Cerebellum (tissue), 4 donors: ENCODE measurements at places on chromosomes 3 and 15.

GRCh38 chr3:10351013-10351735 is 30.3 kb upstream of the SEC13 start:
- no peak for DNase-seq

DNA sequence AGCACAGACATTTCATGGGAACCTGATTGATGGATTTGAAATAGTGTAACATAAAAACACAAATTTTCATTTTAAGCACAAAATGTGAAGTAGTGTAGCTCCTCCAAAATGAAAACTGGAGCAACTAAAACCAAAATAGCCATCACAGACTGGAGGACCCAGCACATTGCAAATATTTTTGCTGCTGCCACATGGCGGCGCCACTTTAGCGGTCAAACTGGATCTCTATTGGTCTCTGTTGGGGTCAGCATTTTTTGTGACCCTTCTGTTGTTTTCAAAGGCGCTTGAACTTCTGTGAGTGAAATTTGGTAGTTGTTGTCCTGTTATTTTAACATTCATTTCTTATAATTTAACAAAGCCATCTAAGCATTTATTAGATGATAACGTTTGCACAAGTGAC is 259.9 kb downstream of the IL20RB start:
- no peak for DNase-seq

DNA sequence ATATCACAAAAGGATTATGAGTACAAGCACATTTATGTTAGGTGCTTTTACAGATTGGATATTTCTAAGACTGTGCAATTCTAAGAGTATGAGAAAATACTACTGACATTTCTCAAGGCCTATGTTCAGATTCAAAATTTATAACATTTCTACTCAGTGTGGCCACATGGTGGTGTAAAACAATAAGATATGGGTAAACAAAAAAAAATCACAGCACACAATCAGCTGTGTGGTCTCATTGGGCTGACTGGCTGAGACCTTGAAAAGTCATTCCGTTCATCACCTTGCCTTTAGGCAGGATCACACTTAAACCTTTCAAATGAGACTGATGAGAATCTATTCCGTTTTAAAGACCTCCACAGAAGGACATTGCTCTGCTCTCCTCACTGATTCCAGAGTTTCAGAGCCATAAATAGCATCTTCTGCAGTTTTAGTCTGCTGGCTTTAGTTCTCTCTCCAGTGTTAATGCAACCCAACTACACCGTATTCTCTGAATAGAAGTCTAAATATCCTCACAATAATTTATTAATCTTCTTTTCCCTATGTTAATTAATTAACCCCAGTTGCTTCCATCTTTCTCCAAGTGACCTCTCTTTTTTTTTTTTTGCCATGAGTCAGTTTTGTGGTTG is 158.2 kb downstream of the SPATA16 start:
- DNase-seq, result no peak

GRCh38 chr3:195806211-195806915 is 5.4 kb downstream of the MUC4 start:
- DNase-seq, result no peak

- peak; percentile 50 for DNase-seq
Observed at GRCh38 chr3:48504051-48504946, at the start of gene SHISA5. Gene SHISA5, minus strand, starts transcription at chr3:48504174. Its CDS starts 80 bp downstream, at chr3:48504094.

- no peak for DNase-seq
Observed at GRCh38 chr3:4587061-4587837, 94.1 kb downstream of the ITPR1 start.

- no peak for DNase-seq
Observed at GRCh38 chr15:57305009-57305408, 71.3 kb upstream of the CGNL1 start.

GRCh38 chr15:96170979-96171739 is 159.3 kb upstream of the NR2F2 start:
- no peak for DNase-seq

DNA sequence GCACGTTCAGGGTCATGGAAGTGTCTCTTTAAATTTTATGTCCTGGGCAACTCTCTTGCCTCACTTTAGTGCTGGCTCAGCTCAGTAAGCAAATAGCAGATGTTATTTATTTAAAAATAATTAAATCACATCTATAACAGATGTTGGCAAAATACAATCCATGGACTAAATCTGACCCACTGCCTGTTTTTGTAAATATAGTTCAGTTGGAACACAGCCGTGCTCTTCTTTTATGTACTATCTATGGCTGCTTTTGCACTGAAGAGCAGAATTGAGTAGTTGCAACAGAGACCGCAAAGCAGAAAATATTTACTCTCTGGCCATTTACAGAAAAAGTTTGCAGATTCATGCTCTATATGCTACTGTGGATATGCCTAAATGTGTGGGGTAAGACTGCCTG is 79.2 kb downstream of the SAMMSON start:
- DNase-seq, result no peak

GRCh38 chr15:92650256-92650655 is 5.3 kb downstream of the FAM174B start:
- no peak for DNase-seq

DNA sequence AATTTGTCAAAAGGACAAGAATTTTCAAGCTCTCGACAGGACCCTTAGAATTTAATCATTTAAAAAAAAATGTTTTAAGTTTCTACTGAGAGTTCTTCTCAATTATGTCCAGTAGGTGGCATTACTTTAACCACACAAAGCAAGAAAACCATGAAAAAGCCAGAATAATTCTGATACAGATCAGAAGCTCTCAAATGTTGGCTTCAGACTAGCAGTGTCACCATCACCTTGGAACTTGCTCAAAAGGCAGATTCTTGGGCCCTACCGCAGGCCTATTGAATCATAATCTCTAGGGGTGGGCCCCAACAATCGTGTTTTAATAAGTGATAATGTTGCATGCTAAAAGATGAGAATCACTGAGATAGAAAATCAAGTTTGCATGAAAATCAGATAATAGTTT is 99.5 kb upstream of the KCNMB2 start:
- DNase-seq, result peak; percentile 31

DNA sequence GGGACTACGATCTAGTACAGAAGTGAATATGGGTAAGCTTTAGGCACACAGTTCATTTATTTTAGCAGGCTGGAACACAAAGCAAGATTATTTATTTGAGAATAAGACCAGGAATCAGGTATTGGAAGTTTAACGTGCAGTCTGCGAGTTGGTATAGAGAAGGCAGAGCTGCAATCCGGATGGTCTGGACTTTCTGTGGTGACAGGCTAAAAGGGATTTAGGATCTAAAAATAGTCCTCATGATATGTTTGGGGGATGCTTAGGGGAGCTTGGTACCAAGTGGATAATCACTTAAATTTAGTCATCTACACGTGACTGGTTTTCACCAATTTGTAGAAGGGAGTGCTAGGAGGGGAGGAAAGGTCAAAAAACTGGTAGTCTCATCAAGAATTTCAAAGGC is 119.4 kb downstream of the DLG1 start:
- no peak for DNase-seq

DNA sequence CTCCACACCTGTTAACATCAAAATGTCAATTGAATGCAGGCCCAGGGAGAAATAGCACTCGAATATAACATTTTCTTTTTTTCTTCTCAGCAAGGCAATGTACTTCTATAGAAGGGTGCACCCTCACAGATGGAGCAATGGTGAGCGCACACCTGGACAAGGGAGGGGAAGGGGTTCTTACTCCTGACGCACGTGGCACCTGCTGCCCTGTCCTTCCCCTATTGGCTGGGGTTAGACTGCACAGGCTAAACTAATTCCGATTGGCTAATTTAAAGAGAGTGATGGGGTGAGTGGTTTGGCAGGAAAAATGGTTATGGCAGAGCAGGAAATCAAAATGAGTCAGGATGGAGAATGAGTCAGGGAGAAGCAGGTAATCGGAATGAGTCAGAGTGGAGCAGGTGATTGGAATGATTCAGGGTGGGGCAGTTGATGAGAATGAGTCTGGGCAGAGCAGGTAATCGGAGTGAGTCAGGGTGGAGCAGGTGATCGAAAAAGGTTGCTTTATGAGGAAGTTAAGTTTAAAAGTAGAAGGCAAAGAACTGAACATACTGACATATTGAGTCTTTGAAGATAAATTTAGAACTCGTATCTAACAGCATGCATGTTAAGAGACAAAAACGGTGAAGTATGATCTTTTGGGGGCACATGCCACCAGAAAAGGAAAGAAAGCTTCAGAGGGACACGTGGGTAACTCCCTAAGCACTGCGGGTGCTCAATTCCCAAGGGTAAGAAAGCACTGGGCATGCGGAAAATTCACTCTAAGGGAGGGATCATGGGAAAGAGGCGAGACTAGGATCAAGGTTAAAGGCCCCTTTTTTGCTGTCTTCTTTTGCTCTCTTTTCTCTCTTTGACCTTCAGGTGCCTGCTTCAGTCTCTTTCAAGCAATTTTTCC is 72.9 kb upstream of the GALNT15 start:
- no peak for DNase-seq

DNA sequence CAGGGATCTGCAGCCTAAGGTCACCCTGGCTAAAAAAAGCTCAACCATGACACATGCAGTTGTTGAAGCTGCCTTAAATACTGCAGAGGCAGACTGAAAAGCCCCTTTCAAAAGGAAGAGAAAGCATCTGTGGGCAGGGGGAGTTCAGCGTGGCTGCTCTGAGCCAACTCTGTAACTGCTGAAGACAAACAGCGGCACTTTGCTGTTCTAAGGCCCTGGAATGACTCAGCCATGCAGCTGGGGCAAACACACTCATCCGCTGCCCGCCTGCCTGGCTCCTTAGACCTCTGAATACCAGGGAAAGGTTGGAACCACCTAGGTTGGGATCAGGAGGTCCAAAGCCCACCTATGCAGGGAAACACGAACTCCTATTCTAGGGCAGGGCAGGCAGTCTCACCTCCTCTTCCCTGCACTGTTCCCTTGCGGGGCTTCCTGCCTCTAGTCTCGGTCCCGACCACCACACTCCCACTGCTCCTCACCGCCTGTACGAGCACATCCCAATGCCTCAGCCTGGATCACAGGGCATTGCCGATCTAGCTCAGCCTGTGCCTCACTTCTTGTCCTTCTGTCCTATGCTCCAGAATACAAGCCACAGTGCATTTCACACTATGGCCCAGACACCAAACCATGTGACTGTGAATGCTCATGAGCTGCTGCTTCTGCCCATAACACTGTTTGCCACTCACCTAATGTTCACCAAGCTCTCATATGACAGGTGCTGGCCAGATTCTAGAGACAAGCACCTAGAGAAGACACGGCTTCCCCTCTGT is 6.6 kb upstream of the MUSTN1 start:
- DNase-seq, result no peak

- no peak for DNase-seq
Observed at GRCh38 chr15:32718821-32719716, 1.3 kb downstream of the GREM1 start.

DNA sequence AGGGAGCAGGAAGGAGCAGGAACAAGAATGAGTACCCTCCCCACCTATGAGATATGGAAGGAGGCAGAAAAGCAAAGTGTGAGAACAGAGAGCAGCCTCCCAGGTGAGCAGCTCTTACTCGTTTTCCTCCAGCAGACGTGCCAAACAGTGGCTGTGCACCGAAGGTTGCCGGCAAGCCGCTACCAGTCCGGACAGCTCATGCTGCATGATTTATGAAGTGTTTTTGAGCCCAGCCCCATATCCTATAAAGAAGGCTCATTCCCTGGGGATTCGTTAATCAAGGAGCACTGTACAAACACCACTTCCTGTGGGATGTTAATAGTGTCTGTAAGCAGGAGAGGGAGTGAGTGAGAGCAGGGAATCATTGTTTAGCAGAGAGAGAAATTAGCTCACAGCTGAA is 118.3 kb upstream of the FOXB1 start:
- DNase-seq, result no peak

DNA sequence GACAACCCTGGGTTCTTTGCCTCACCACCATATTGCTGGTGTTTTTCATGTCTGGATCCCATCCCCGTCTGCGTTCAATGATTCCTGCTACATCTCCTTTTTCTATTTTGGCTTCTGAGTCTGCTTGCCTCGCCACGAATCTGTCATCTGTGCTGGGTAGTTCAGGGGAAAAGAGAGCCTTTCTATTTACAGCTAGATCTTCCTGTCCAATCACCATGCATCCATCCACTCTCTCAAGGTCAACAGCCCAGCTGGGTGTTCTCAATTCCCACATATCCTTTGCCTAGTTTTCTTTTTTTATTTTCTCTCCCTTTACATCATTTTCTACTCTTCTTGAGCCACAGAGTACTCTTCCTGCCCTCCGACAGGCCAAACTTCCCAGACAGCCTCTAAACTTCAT is 104.8 kb upstream of the RAD18 start:
- DNase-seq, result peak; percentile 62

GRCh38 chr3:134857356-134857755 is 62.3 kb downstream of the EPHB1 start:
- no peak for DNase-seq
